ENCODE measurements at places on chromosomes 3 and 15.

GRCh38 chr3:142782616-142783015 is 58.8 kb downstream of the TRPC1 start:
- DNase-seq: no peak

DNA sequence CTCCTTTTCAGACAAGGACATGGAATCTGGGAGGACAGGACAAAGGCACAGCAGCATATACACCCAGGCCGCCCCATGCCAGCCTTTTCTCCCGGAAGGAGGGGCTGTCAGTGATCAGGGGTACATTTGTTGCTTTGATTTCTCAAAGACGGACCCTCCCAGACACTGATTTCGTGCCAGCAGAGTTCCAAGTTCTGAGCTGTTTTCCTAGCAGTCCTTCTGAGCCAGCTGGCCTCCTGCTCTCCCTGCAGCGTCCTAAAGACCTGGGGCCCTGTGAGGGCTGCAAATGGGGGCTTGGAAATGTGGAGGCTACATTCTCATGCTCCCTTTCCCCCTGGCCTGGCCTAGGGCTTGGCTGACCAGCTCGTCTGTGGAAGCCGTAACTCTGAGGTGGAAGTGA is 22.3 kb downstream of the CTSH start:
- DNase-seq: no peak

GRCh38 chr3:48042071-48042760 is 26.0 kb upstream of the MAP4 start:
- no peak for DNase-seq

DNA sequence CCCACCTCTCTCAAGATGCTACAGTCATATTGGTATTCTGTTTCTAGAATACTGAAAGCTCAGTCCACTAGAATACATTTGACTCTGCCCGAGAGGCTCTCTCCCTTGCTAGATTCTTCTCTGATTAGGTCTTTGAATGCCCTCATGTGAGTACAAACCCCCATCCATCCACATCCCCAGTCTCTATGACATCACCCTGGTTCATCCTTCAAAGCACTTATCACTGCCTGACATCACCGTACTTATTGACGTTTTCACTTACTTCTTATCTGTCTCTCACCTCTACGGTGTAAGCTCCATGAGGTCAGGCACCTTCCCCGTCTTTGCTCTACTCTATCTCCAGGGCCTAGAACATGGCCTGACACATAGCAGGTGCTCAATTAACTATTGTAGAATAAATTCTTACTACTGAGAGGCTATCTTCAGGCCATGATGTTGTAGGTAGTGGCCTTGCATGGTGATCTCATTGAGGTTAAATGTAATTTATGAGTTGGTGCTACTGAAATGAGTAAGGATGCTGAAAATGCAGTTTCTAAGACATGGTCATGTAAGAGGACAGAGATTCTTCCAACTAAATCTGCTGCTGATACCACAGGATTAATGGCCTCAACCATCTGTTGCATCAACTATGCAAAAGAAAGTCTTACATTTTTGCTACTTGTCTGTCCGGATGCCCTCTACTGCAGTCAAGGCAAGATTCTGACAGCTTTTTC is 26.8 kb downstream of the EOGT start:
- DNase-seq: no peak
